ENCODE measurements at places on chromosomes 13 and 19.

DNA sequence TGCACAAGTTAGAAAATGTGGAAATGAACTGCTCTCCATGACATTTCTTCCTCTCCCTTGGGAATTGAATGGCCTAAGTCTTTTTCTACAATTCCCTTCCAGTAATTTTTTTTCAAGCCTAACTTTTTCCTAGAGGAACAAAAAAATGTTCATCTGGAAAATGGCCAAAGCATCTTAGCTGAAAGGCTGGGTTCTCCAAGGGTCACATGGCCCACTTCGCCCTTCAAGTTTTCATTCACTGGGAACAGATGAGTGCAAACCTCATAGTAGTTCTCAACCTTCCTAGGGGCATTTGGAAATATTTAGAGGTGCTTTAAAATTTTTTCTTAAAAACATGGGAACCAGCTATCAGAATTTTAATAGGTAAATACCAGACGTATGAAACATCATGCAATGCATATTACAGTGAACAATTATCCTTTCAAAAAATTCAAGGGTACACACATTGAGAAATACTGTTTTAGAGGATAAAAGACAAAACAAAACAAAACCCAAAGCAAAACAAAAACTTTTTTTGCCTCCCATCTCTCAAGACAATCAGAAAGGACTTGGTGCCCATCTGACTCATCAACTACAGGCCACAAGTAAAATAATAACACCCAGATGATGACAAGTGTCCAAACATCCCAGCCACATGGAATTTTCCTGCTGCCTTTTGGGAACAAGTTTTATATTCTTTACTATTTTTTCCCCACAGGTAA lies 208.8 kb downstream of the SLITRK6 start:
- no peak for DNase-seq

- no peak for DNase-seq
Observed at GRCh38 chr13:35388441-35389355, 87.8 kb downstream of the MAB21L1 start.

- DNase-seq: no peak
Observed at GRCh38 chr13:40920826-40921225, 98.3 kb downstream of the ELF1 start.

- DNase-seq: no peak
Observed at GRCh38 chr19:17255150-17255621, 9.4 kb downstream of the USHBP1 start.

DNA sequence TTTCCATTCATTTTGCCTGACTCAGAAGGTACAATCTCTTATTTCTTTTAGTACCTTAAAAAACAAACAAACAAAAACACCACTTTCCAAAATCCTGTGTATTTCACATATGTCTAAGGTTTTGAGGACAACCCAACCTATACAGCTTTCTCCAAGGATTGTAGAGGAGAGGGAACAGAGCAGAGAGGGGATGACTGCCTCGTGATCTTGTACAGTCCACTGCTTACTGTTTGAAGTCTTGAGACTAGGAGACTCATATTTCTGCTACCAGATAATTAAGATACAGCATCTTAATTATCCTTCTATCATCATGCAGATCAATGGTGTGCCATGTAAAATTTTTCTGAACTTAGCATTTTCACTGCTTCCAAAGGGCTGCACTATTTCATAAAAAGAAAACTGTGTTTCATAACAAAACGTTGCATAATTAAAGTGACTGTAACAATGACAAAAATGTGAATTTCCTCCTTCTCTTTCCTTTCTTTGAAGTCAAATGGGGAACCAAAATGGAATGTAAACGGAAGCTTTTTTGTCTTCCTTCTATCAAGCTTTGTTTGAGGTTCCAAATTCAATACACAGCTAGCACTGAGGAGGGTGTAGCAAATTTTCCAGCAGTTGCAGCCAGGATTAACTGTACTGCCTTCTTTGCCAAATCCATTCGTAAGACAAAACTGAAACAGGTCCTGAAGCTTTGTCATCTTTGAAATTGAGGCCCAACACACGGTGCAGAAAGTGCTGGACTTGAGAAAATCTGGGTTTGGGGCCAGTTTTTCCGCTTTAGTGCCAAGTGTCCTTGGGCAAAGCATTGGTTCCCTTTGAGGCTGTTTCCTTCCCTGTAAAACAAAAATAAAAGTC lies 34.9 kb upstream of the RCBTB2 start:
- DNase-seq: no peak

Measured in stimulated activated CD4-positive, alpha-beta T cell treated with anti-CD3 and anti-CD28 coated beads, Interleukin-1b, Interleukin-23, amount 100 ng/mL, for 24 hours (primary cell).